SK-N-SH treated with all-trans-retinoic acid at 6 μM for 48 hours (cell line): ENCODE measurements at places on chromosomes 2 and 18.

GRCh38 chr2:150126839-150127238 lies 360.6 kb downstream of the RND3 start:
- peak; percentile 22; the same call in 2 of the 3 replicates for ATAC-seq

- no peak for ATAC-seq
Measured at GRCh38 chr2:135169900-135170753, 118.0 kb downstream of the RAB3GAP1 start.

GRCh38 chr2:99629320-99629719 lies 139.5 kb upstream of the REV1 start:
- ATAC-seq: no peak

GRCh38 chr2:236711440-236711839 lies 141.8 kb downstream of the ACKR3 start:
- ATAC-seq: no peak

GRCh38 chr2:241808721-241809382 lies at the start of gene NEU4:
Gene NEU4, plus strand, starts transcription at chr2:241809193. Its CDS starts 5,292 bp downstream, at chr2:241814485.
- no peak for ATAC-seq

DNA sequence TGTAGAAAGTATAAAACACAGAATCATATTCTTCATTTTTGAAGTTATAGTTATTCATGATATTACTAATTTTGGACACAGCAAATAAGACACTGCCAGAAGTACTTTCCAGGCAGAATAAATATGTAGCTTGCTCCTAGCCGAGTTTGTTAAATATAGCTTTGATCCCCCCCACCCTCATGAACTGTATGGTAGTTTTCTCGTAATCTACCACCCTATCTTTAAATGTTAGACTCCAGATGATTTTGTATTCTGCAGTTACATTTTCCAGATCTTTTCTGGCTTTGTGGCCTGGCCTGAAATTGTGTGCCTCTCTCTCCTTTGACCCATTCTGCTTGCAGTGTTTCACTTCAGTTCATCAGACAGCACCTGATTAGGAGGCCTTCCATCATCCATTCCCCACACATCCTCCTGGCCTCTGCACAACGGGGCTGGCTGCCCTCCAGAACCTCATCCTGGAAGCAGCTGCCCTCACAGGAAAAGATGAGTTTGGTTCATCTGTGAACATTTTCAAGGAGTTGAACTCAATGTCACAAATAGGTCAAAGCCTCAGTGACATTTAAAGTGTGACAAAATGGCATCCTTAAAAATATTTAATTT lies 4.7 kb upstream of the KCNJ3 start:
- no peak for ATAC-seq

DNA sequence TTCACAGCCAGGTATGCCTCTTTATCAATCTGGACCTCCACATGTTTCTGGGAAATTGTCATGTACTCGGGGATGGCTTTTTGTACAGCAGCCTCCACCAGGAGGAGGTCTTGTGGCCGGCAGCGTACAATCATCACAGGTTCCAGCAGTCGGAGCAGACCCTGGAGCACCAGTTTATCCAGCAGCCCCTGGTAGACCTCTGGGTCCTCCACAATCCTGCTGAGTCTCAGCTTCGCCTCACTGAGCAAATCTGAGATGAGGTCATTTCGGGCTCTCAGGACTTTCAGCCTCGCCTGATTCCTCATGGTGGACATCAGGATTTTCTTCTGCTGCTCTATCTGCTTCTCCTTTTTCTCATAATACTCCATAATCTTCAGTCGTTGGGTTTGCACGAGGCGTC lies 32.8 kb downstream of the TMEM247 start:
- no peak for ATAC-seq

DNA sequence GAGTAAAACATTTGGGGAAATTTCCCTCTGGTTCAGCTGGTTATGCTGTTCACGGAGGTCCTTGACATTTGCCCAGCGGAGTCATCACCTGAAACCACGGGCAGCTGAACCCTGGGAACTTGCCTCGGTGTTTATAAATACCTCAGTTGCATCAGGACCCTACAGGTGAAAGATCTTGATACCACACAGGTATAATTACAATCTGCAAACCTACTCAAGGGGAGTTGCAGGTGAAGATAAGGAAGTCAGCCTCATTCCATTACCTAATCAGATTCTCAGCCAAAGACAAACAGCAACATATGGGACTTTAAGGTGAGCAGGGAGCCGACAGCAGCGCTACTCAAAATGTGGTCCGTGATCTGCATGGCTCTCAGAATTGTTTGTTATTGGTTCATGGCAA lies 37.0 kb upstream of the ATIC start:
- no peak for ATAC-seq
